ENCODE measurements at places on chromosomes 5 and 9. TPM values are rescaled to one million over a fixed set of nuclear protein-coding genes. Genes with fewer than 3 reads are reported as not detected.

GRCh38 chr5:112762113-112762810, 24.6 kb downstream of the APC start:
- DNase-seq, result no peak

DNA sequence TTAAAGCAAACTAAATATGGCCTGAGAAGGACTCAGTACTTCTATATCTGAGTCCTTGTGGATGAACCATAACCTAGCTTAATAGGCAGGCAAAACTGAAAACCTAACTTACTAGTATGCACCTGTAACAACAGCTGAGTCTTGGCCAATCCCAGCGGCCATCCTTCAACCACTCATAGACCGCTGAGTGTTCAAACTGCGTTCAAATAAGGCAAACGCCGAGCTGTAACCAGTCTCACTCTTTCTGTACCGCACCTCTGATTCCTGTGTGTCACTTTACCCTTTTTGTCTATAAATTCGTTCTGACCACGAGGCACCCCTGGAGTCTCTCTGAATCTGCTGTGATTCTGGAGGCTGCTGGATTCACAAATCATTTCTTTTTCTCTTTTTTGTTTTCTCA, 170.5 kb downstream of the COL23A1 start:
- no peak for DNase-seq

DNA sequence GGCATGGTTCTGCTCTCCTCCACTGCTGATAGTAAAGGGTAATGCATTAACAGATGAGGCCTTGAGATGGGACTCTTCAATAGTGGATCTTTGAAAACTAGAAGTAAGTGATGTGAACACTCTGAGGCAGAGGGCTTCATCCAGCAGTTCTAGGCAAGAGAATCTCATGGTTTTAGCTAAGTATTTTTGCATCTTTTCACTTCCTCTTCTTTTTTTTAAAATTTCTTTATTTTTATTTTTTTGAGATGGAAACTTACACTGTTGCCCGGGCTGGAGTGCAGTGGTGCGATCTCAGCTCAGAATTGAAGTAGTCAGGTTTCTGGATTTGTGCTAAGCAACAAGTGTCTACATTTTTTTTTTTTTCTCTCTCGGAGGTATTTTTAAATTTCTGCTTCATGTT, 101.9 kb downstream of the MTRR start:
- DNase-seq, result no peak

- DNase-seq, result no peak
Measured at GRCh38 chr5:14417792-14418765, 163.5 kb upstream of the OTULINL start.

The C5orf46 gene
- total RNA-seq, result not detected

The ANGPTL2 gene
- total RNA-seq, result not detected
